ENCODE measurements at places on chromosomes 12 and 14.

- DNase-seq: no peak
Measured at GRCh38 chr12:51369581-51369980, 21.6 kb downstream of the GALNT6 start.

- no peak for DNase-seq
Measured at GRCh38 chr14:41950428-41951151, 343.9 kb downstream of the LRFN5 start.

GRCh38 chr14:63273717-63274655, 44.7 kb downstream of the GPHB5 start:
- no peak for DNase-seq

GRCh38 chr12:76633415-76633814, 73.8 kb upstream of the OSBPL8 start:
- no peak for DNase-seq

- DNase-seq: peak; percentile 36
Measured at GRCh38 chr12:118064608-118065007, 3.6 kb upstream of the WSB2 start.

- DNase-seq: no peak
Measured at GRCh38 chr12:84305144-84305543, 607.5 kb downstream of the SLC6A15 start.

DNA sequence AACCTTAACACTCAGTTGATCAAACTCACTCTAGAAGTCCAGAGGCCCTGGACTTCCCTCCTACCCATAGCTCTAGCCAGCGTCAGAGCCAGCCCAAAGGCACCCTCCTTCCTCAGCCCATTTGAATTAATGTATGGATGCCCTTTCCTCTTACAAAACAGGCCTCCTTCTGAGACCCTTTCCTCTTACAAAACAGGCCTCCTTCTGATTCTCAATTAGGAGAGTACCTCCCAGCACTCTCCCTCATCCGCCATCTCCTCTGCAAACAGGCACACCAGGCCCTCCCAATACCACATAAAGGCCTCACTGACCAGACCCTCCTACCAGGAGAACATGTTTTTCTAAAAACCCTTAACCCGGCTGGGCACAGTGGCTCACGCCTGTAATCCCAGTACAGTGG, 65.7 kb downstream of the MOK start:
- no peak for DNase-seq

GRCh38 chr12:16118586-16118985, 158.9 kb downstream of the SLC15A5 start:
- no peak for DNase-seq

- no peak for DNase-seq
Measured at GRCh38 chr12:11397366-11397765, 2.0 kb upstream of the PRB2 start.

- peak; percentile 66 for DNase-seq
Measured at GRCh38 chr12:91133871-91134270, 22.6 kb upstream of the LUM start.

DNA sequence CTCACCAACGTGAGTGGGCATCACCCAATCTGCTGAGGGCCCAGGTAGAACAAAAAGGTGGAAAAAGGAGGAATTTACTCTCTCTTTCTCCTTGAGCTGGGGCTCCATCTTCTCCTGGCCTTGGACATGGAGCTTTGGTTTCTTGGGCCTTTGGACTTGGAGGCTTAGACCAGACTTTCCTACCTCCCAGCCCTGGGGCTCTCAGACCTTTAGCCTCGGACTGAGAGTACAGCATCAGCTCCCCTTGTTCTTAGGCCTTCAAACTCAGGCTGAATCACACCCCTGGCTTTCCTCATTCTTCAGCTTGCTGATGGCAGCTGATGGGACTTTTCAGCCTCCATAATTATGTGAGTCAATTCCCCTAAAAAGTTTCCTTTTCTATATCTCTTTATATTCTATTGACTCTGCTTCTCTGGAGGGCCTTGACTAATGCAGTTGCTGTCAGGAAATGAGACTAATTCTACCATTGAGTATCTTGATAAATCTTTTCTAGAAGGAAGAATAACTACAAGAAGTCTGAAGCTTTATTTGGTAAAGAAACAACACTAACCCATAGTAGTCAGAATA, 15.9 kb upstream of the CLEC4E start:
- no peak for DNase-seq

DNA sequence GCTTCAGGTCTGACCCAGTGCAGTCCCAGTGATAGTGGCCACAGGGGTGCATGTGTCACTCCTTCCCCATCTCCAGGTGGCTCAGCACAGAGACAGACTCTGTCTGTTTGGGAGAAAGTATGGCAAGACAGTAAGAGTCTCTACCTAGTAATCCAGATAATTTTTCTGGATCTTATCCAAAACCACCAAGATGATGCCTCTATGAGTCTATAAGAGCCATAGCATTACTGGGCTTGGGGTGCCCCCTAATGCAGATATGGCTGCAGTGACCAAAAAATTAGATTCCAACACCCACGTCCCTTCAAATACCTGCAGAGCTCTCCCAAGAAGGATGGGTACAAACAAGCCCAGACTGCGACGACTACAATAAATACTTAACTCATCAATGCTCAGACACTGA, 123.8 kb downstream of the GRIP1 start:
- peak; percentile 62 for DNase-seq

- DNase-seq: no peak
Measured at GRCh38 chr12:114314974-114315720, 90.8 kb downstream of the TBX5 start.

DNA sequence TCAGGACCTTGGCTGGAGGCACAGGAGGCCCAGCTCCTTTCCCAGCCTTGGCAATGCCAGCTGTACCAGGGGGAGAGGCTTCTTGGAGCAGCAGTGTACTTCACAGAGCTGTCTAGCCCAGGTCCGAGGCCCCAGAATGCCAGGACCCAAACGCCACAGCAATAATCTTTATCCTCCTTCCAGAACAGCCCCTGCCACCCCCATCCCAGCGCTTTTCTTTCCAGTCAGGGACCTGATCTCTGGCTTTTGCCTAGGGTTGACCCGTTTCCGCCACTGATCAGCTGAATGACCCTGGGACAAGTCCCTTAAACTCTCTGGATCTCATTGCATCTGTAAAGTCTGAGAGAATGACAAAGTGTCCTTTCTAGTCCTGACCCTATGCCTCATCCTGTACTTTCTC, 5.1 kb downstream of the LAG3 start:
- no peak for DNase-seq

DNA sequence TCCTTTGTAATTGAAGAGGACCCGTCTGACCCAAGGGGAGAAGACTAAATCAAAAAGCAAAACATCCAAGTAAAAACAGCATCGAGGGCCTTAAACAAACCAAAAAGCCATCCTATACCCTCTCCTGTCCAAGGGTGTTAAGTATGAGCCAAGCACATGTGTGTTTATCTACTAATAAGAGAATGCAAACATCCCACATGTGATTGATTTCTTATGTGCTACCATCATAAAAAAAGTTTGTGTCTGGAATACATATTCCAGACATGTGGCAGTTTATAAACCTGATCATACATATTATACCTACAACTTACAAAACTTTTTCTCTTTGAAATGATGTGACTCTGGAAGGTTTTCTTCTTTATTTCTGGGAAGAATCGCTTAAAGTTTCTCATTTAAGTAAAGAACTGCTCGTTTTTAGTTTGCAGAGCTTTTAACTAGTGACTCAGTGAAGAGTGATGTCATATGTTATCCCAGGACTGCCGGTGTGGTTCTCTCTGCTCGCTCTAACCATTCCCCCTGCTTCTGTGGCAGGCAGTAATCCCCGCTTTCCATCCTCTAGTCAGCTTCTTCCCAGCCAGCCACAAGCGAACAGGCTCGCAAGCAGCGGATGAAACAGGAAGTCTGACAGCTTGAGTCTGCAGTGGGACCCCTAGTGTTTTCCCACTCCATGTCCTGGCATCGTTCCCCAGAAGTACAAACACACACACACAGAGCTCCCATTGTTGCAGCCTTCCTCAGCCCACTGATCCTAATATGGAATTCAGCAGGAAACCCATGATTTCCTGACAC, 431 bp upstream of the RHOJ start:
- peak; percentile 84 for DNase-seq

- peak; percentile 42 for DNase-seq
Measured at GRCh38 chr12:95789126-95790032, 1.2 kb downstream of the NTN4 start.

- no peak for DNase-seq
Measured at GRCh38 chr12:31568498-31568897, 22.4 kb downstream of the DENND5B start.

GRCh38 chr14:28577711-28578131, 188.9 kb upstream of the FOXG1 start:
- DNase-seq: peak; percentile 78

- DNase-seq: no peak
Measured at GRCh38 chr14:92463141-92463540, 50.4 kb upstream of the RIN3 start.

DNA sequence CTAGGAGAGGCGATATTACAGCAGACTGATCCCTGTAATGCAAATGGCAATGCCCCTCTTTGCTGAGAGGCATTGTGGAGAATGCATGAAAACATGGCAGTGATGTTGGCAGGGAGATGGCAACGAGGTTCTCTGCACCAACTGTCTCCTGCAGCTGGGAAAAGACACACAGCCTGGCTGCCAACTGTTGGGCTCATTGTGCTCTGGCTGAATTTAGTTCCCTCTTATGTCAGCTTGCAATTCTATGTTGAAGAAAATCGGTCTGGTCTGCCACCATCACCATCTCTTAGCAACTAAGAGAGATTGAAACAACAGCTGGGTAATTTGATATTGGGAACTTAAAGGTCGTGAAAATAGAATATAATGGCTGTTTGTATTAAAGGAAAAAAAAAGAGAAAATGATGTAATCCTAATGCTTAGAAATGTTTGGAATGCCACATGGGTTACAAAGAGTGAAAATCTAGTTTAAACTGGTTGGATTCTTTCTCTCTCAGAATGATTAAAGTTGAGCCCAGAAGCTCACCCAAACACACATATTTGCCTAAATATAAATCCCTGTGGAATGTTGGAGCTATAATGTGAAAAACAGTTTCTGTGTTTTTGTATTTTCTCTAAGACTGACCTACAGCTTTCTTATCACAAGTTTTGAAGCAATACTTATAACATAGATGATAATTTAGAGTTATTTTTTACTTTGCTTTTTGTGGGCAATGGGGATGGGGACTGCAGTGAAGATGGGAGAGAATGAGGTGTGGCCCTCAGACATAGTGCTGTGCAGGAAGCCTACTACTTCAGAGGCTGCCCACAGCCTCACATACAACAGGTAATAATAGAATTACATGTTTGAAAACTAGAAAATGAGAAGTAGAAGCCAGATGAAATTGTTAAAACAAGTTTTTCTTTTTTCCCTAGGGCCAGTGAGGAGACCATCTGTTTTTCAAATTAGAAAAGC, 143.7 kb downstream of the AKAP6 start:
- peak; percentile 10 for DNase-seq

DNA sequence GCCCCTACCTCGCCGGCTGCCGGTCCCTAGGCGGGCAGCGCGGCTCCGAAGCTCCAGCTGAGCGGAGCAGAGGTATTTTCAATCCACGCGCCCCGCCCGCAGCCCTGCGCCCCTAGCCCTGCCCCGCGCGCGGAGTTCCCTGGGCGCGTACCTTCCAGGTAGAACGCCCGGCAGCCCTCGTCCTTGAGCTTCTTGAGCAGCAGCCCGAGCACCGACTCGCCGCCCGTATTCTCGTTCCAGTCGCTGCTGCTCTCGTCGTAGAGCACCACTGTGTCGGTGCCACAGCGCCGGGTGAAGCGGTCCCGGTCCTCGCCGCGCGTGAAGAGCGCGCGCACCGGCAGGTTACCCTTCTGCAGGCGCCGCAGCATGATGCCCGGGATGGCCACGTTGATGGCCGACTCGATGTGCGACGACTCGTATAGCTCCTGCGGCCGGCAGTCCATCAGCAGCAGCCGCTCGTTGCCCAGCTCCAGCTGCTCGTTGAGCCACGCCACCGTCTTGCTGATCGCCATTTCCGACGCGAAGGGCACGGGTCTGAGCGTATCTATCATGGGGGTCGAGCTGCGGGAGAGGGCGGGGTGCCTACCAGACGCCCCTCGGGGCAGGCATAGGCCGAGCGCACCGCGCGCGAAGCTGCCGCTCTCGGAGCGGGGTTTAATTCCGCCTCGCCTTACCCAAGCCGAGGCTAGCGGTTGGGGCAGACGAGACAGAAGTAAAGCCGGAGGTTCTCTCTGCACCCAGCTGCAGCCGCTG, 636 bp downstream of the DUSP6 start:
- DNase-seq: peak; percentile 43

- DNase-seq: no peak
Measured at GRCh38 chr12:63941879-63942278, 97.4 kb downstream of the SRGAP1 start.

- DNase-seq: no peak
Measured at GRCh38 chr14:45051180-45051579, 32.7 kb upstream of the PRPF39 start.

DNA sequence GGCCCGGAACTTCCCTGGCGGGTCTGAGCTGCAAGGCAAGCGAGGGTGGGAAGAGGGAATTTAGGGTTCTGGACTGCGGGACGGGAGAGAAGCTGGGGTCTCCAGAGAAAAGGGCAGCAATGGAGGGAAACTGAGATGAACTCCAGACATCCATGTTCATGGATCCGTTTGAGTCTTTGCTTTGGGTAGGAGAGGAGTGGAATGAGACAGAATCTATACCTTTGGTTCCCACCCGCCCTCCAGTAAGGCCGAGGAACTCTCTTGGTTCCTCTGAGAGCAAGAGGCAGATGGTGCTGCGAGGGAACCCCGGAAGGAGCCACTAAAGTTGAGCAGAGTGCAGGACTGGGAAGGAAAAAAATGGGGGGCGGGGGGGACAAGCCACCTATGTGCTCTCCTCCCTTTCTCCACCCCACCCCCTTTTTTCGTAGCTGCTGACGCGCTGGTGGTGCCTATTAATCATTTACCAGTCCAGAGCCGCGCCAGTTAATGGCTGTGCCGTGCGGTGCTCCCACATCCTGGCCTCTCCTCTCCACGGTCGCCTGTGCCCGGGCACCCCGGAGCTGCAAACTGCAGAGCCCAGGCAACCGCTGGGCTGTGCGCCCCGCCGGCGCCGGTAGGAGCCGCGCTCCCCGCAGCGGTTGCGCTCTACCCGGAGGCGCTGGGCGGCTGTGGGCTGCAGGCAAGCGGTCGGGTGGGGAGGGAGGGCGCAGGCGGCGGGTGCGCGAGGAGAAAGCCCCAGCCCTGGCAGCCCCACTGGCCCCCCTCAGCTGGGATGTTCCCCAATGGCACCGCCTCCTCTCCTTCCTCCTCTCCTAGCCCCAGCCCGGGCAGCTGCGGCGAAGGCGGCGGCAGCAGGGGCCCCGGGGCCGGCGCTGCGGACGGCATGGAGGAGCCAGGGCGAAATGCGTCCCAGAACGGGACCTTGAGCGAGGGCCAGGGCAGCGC, 1.2 kb downstream of the SSTR1 start:
- peak; percentile 77 for DNase-seq

GRCh38 chr12:11854011-11854499, 204.6 kb downstream of the ETV6 start:
- DNase-seq: no peak

GRCh38 chr12:122085591-122085990, 7.0 kb downstream of the MLXIP start:
- DNase-seq: no peak
